ENCODE measurements at places on chromosomes 5 and 9.

DNA sequence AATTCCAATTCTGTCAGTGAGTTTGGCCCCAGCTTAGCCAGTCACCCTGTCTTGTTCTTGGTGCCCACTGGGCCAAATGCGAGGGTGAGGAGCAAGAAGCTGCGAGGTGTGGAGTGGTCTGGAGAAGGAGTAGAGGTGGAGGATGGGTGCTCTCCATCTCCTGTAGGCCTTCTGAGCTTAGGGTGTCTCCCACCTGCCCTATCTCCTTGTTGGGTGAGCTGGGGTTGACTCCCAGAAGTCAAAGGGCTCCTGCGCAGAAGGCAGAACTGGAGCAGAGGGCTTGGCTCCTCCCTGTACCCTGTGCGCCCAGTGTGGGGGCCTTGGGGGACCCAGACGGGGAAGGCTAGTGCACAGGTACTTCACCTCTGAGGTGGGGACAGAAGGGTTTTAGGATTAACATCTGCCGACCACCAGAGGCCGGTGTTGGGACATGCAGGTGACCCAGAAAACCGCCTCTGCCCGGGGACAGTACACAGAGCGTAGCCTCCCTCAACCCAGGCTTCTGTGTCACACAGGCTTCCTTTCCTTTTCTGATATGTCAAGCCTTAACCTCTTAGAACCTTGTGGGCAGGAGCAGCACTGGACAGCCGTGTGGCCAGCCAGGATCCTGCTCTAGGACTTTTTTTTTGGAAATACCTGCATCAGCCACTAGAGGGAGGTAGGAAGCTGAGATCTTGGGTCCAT, 16.9 kb downstream of the IL5 start:
- peak; percentile 70 for DNase-seq

DNA sequence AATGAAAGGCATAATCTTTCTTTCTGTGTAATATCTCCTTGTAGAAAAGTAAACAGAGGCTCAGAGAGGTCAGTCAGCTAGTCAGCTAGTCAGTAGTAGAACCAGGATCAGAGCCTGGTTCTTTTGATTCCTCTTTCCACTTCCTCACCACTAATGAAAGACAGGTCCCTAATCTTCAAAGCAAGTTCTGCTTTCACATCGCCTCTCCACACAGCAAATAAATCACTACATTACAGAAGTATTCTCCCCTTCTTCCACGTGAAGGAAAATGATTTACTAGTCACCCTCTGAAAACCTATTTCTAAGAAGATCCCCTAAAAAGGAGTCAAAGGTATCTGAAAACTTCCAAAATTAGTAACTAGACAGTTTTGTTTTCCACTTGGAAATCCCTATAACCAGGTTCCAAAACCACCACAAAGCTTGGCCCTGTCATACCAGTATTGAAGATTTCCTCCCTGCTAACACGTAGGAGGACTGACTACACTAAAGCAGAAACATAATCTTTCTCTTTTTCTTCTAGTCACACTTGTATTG, 140.5 kb upstream of the TARS1 start:
- DNase-seq: no peak

- DNase-seq: no peak
Observed at GRCh38 chr5:156526081-156526925, 199.3 kb downstream of the SGCD start.

DNA sequence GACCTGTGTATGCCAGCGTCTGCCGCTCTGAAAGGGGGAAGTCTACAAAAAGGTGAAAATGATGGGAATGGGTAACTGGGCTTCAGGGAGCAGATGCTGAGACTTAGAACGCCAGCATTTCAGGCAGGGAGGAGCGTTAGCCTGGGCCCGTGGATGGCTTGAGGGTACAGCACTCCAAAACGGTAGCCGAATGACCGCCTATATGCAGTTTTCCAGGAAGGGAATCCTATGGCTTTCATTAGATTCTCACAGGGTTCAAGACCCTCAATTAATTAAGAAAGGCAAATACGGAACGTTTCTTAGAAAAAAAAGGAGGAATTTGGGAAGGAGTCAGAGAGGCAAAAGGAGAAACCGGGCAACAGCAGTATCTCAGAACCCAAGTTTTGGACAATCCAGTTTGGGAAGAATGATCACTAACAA, 639 bp downstream of the AMACR start:
- no peak for DNase-seq

DNA sequence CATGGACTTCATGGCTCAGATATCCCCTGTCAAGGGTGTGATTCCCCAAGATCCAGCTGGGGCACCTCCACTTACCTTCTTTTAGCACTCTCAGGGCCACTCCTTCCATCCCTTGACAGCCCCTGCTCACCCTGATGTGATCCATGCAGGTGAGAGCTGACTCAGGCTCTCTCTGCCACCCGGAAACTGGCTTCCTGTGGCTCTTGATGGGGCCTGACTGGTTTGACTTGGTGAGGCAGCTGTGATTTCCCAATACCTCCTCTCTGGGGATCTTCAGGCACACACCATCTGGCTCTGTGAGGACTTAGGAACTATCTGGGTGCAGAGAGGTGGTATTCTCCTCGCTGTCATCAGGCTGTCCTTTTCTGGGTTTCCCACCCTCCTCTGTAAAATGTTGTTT, 7.9 kb upstream of the FAT2 start:
- DNase-seq: no peak

- DNase-seq: no peak
Observed at GRCh38 chr5:32526810-32527209, 58.5 kb upstream of the SUB1 start.

DNA sequence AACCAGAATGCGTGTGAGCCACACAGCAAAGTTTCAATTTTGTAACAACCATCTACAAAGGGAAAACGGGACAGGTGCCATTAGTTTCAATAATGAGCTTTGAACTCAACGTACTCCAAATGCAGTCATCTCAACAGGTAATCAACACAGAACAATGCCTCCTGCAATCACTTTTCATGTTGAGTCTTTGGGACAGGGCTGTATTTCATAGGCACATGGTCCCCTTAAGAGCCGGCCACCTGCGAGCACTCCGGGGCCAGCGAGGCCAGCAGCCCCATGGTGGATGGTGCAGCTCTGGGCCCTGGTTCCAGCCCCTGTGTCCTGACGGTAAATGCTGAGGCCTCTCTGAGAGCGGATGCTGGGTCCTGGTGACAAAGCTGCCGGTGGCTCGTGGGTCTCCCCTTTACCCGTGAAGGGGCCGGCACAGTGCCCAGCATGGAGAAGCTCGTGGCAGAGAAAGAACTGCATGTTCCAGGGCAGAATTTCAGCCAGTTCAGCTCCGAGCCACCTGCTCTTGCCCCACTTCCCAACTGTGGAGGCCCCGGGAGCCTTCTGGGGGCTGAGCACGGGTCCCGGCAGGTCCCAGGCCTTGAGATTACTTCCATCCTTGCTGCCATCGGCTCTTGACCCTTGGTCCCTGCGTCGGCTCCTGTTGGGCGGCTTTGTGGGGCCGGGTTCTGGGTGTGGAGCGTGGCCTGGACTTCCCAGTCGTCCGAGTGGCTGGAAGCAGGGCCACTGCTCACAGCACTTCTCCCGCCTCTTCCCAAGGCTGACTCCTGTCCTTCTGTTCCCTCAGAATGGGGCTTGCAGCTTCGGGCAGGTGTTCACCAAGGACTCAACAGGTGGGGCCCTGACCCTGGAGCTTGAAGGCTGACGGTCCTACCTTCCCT, 26.1 kb upstream of the RNU6ATAC start:
- DNase-seq: no peak

DNA sequence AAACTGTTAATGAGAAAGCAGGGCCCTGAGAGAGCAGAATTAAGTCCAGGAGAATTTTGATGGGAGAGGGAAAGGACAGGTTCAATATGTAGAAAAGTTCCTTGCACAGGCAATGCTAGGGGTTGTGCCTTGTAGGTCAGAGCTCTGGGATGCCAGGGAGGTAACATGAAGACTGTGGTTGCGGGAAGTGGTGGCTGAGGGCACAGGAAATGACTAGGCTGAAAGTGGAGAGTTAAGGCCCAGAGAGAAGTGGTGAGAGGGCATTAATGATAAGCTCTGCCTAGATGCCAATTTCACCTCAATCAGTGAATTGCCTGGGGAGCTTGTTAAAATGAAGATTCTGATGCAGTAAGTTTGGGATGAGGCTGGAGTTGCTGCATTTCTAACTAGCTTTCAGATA, 31.5 kb upstream of the PPP3R2 start:
- DNase-seq: no peak

DNA sequence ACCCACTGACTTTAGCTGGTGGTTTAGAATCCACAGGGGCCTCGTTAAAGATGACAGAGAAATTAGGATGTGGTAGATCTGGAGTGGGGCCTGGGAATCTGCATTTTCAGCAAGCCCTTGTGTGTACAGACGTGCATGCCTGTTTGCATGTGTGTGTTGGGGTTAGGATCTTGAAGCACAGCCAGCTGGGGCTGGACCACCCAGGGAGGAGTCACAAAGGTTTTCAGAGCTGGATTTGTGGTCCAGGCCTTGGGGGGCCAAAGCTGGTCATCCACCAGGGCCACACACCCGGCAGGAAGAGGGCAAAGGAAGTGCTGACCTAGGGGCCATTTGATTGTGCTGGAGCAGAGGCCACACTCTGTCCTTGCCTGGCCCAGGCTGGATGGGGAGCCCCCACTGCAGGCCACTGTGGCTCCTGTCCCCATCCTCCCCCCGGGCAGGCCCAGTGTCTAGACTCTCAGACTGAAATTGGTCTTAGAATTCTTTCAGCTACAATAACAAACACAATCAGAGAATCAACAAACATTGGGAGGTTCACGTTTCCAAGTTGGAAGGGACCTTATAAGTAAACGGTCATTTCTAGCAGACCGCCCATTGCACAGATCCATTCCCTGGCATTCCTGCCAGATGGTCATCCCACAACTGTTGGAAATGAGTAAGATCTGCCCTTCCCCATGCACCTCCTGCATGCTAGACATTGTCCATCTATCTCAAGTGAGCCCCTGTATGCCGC, 10.3 kb downstream of the CDX1 start:
- DNase-seq: no peak

- DNase-seq: peak; percentile 77
Observed at GRCh38 chr5:892394-893136, at the start of the genes BRD9 and TRIP13. TSS of gene BRD9 (minus strand) at chr5:892801. CDS start at chr5:892657, 144 bp downstream. TSS of gene TRIP13 (plus strand) at chr5:892884. CDS start at chr5:892999, 115 bp downstream.

DNA sequence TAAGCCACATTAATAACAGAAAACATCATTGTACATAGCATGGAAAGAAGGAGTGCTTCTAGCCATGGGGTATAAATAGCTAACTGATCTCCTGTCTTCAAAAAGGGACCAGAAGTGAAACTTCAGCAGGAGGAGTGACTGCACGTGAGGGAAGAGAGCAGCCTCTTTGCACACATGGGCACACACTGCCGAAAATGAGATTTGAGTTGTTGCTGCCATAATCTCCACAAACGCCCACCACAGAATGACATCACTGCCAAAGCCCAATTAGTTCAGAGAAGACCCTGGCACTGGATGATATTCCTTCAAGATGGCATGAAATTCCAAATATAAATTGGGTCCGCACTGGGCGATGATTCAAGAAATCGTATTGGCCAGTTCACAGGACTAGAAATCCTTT, 238.9 kb upstream of the NR4A3 start:
- no peak for DNase-seq

GRCh38 chr9:32550150-32550561, 2.0 kb upstream of the SMIM27 start:
- DNase-seq: no peak

DNA sequence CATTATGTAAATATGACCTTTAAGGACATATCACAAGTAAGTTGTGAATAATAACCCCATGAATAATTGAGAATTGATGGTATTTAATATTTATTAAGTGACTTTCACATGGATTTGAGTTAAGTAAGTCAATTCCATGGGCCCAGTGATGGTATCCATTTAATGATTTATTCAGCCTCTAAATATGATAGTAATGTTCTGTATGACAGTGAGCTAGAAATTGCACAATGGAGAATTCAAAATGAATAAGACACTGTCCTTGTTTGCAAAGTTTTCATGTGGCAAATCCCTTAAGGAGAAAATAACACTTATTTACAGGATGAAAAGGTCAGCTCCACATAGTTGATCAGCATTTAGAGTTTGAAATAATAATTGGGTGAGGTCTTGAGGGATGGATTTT, 160.7 kb downstream of the PDE4D start:
- DNase-seq: no peak

Measured in NCI-H460 (cell line).